ENCODE measurements at places on chromosomes 5 and 9. TPM values are rescaled to one million over a fixed set of nuclear protein-coding genes. Genes with fewer than 3 reads are reported as not detected.

GRXCR2 gene
- not detected for total RNA-seq

DEPDC1B gene
- total RNA-seq: 17.4 TPM

WDR38 gene
- not detected for total RNA-seq

FBLL1 gene
- not detected for total RNA-seq

KCNV2 gene
- not detected for total RNA-seq

SPATA31A3 gene
- not detected for total RNA-seq

SPAAR gene
- total RNA-seq: not detected

DNAI1 gene
- 0.12 TPM for total RNA-seq

CATSPER3 gene
- 0.67 TPM for total RNA-seq

PCDHB9 gene
- 0.03 TPM for total RNA-seq

FBXL7 gene
- 1.3 TPM for total RNA-seq

NTRK2 gene
- total RNA-seq: not detected

CYLC2 gene
- total RNA-seq: not detected

SLC45A2 gene
- not detected for total RNA-seq

CCDC192 gene
- not detected for total RNA-seq

FBN2 gene
- 17.3 TPM for total RNA-seq

F2RL1 gene
- total RNA-seq: 281 TPM

LOX gene
- total RNA-seq: 2.0 TPM

C5orf15 gene
- 55.0 TPM for total RNA-seq

AGXT2 gene
- not detected for total RNA-seq

RNF183 gene
- 0.09 TPM for total RNA-seq

PTPRD gene
- total RNA-seq: 0.49 TPM

TENT4A gene
- 19.4 TPM for total RNA-seq

RNF180 gene
- 0.21 TPM for total RNA-seq

CDC37L1 gene
- total RNA-seq: 13.8 TPM

CNTNAP3 gene
- 11.2 TPM for total RNA-seq

HDHD3 gene
- total RNA-seq: 22.6 TPM

ECM2 gene
- total RNA-seq: 0.21 TPM

TNFAIP8 gene
- 23.3 TPM for total RNA-seq

GABRA6 gene
- total RNA-seq: not detected

PCDHB12 gene
- not detected for total RNA-seq

LRRC19 gene
- not detected for total RNA-seq

OTP gene
- 0.19 TPM for total RNA-seq

ADAMTSL1 gene
- total RNA-seq: not detected

PNPLA7 gene
- total RNA-seq: 0.61 TPM

DPH7 gene
- total RNA-seq: 25.4 TPM

ZFP37 gene
- total RNA-seq: 1.8 TPM

PDE6A gene
- 0.17 TPM for total RNA-seq

ADGRD2 gene
- total RNA-seq: not detected

FGF10 gene
- total RNA-seq: not detected

CEP72 gene
- 11.4 TPM for total RNA-seq

DCAF10 gene
- total RNA-seq: 11.7 TPM

DOK3 gene
- total RNA-seq: 3.0 TPM

PAPPA gene
- 33.6 TPM for total RNA-seq

BAAT gene
- 0.43 TPM for total RNA-seq

IL3 gene
- not detected for total RNA-seq

Data from A549 treated with RU486 at 1 μM for 4 hours (cell line).